ENCODE measurements at places on chromosomes 2 and 18. TPM values are rescaled to one million over a fixed set of nuclear protein-coding genes. Genes with fewer than 3 reads are reported as not detected.

CERKL gene
- not detected for total RNA-seq

GAL3ST2 gene
- total RNA-seq, result 0.20 TPM

IL1R1 gene
- 0.40 TPM for total RNA-seq

CNTNAP5 gene
- total RNA-seq, result not detected

DNAH6 gene
- total RNA-seq, result 0.85 TPM

FBXO48 gene
- total RNA-seq, result 3.4 TPM

GATA6 gene
- not detected for total RNA-seq

ELOA2 gene
- total RNA-seq, result not detected

PREPL gene
- 23.8 TPM for total RNA-seq

POTEJ gene
- not detected for total RNA-seq

ELAC1 gene
- total RNA-seq, result 7.6 TPM

Data from activated CD8-positive, alpha-beta memory T cell treated with anti-CD3 and anti-CD28 coated beads, Interleukin-2, amount 10 ng/mL, durations not matched to agents 7 days and 5 days (primary cell).